ENCODE measurements at places on chromosomes 2 and 18.

DNA sequence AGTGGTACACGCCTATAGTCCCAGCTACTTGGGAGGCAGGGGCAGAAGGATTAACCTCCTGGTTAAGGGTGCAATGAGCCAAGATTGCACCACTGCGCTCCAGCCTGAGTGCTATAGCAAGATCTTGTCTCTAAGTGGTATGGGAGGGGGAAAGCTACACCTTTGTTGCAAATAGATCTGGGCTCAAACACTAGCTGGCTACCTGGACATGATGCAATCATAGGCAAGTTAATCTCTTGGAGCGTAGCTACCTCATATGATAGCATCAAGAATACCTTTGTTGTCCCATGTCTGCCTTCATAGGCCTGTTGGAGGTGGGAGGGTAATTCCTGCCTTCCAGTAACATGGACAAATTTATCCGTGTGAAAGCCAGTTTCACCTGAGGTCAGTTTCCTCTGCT lies 15.7 kb downstream of the KLHL29 start:
- H3K4me1 ChIP-seq: peaks cover 5% of the 10 kb centered on the region
- DNase-seq: no peak
- peaks cover 8% of the 10 kb centered on the region for H3K27me3 ChIP-seq
- H3K4me3 ChIP-seq: no peak overlapping the region
- H3K36me3 ChIP-seq: no peaks in the 10 kb centered on the region

GRCh38 chr18:63869851-63870250 lies 17.7 kb upstream of the SERPINB2 start:
- H3K27ac ChIP-seq: no peak overlapping the region
- no peaks in the 10 kb centered on the region for H3K4me1 ChIP-seq
- no peak for DNase-seq
- peaks cover 3% of the 10 kb centered on the region for H3K27me3 ChIP-seq

- no peak overlapping the region for H3K4me3 ChIP-seq
- H3K4me1 ChIP-seq: no peaks in the 10 kb centered on the region
- DNase-seq: no peak
- no peaks in the 10 kb centered on the region for H3K27me3 ChIP-seq
- no peaks in the 10 kb centered on the region for H3K36me3 ChIP-seq
These were observed 1274.5 kb upstream of the CRIM1 start for GRCh38 chr2:35081001-35081621.

- no peaks in the 10 kb centered on the region for H3K36me3 ChIP-seq
- no peaks in the 10 kb centered on the region for H3K27me3 ChIP-seq
- no peaks in the 10 kb centered on the region for H3K4me1 ChIP-seq
- H3K27ac ChIP-seq: no peak overlapping the region
- no peak overlapping the region for H3K4me3 ChIP-seq
- DNase-seq: no peak
These were observed 471.9 kb downstream of the PID1 start for GRCh38 chr2:228799208-228799588.

DNA sequence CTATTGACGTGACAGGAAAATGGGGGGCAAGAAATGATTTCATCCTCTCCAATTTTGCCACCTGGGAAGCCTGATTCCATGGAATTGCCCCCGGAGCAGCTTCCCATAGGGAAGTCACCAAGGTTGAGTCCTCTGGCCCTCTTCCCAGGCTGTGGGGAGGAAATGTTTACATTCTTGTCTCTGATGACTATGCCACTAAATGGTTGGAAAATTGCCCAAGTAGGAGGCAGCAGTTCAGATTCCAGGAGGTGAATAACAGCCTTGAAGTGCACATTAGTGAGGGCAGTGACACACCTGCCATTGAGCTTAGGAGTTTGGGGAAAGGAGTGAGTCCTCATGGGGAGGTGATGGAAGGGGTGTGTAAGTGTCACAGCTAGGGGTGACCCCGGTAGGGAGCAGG lies 449.2 kb upstream of the DCC start:
- DNase-seq: no peak
- no peaks in the 10 kb centered on the region for H3K27me3 ChIP-seq
- no peak overlapping the region for H3K27ac ChIP-seq
- H3K4me3 ChIP-seq: no peak overlapping the region

GRCh38 chr2:172456002-172456401 lies 28.6 kb downstream of the ITGA6 start:
- H3K4me1 ChIP-seq: peaks cover 66% of the 10 kb centered on the region
- peaks cover 3% of the 10 kb centered on the region for H3K36me3 ChIP-seq
- no peak for DNase-seq
- no peak overlapping the region for H3K4me3 ChIP-seq
- no peaks in the 10 kb centered on the region for H3K27me3 ChIP-seq
- no peak overlapping the region for H3K27ac ChIP-seq

DNA sequence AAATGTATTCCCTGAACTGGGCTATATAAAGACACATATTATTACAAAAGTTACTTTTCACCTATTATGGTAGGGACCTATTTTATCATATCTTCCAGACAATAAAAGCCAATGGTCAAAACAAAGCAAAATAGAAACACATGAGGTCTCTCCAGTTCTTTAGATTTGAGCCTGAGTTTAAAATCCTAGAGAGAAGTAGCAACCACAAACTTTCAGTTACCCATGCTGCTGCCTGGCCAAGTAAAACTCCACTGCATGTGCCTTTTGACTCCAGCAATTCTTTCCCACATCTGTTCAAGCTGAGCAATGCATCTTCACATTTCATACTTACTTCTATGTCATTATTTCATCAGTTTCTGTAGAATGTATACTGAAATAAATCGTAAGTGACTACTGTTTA lies 405.3 kb downstream of the STK39 start:
- H3K4me1 ChIP-seq: no peaks in the 10 kb centered on the region
- H3K27me3 ChIP-seq: peaks cover 9% of the 10 kb centered on the region

- no peaks in the 10 kb centered on the region for H3K27me3 ChIP-seq
- no peak overlapping the region for H3K27ac ChIP-seq
- H3K4me3 ChIP-seq: no peak overlapping the region
- DNase-seq: no peak
- H3K4me1 ChIP-seq: no peaks in the 10 kb centered on the region
These were observed 129.1 kb downstream of the RGPD3 start for GRCh38 chr2:106339132-106339531.

DNA sequence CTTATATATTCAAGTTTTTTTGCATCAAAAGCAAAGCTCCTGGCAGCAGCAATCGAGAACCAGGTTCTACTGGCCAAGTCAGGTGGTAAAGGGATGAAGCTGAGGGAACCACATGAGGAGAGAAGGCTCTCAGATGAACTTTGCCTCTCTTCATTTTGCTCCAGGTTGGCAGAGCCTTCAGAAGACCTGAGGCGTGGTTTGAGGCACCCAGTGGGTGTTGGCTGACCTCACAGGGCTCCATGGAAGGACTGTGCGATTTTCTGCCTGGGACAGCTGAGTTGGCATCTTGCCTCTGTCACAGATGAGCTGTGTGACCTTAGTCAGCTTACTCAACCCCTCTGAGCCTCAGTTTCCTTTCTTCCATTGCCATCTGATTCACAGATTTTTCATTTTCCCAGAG lies 89.0 kb downstream of the INSIG2 start:
- no peaks in the 10 kb centered on the region for H3K4me1 ChIP-seq
- no peak for DNase-seq
- no peaks in the 10 kb centered on the region for H3K36me3 ChIP-seq
- peaks cover 13% of the 10 kb centered on the region for H3K27me3 ChIP-seq

DNA sequence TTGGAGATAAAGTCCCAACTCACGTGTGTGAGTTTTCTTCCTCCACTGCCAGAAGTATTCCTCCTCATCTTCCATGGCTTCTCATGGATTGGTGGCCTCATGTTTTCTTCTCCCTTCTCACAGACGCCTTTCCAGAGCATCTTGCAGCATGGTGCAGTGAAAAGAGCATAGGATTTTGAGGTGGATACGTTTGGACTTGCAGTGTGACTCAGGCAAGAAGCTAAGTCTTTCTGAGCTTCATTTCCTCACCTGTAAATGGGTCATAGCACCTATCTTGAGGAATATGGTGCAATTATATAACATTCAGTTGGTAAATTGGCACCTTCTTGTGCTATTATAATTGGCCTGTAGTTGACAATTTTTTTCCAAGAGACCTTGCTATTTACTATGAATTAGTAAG lies 247.6 kb downstream of the RDH14 start:
- no peaks in the 10 kb centered on the region for H3K27me3 ChIP-seq
- DNase-seq: no peak
- no peaks in the 10 kb centered on the region for H3K4me1 ChIP-seq
- H3K27ac ChIP-seq: no peak overlapping the region

DNA sequence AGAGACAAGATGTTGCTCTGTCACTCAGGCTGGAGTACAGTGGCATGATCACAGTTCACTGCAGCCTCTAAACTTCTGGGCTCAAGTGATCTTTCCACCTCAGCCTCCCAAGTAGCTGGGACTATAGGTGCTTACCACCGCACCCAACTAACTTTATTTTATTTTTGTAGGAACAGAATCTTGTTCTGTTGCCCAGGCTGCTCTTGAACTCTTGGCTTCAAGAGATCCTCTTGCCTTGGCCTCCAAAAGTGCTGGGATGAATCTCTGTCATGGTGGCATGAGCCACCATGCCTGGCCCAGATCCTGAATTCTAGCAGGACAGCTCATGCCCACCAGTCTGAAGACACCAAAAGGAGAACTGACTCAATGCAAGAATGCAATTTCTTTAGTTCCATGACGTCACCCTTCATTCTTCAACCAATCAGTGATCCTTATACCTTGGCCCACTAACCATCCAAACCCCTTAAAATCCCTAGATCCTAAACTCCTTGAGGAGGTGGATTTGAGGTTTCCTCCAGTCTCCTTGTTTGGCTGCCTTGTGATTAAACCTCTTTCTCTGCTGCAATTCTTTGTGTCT lies 25.6 kb upstream of the CXXC1 start:
- H3K36me3 ChIP-seq: no peaks in the 10 kb centered on the region
- H3K27ac ChIP-seq: no peak overlapping the region
- no peaks in the 10 kb centered on the region for H3K27me3 ChIP-seq

DNA sequence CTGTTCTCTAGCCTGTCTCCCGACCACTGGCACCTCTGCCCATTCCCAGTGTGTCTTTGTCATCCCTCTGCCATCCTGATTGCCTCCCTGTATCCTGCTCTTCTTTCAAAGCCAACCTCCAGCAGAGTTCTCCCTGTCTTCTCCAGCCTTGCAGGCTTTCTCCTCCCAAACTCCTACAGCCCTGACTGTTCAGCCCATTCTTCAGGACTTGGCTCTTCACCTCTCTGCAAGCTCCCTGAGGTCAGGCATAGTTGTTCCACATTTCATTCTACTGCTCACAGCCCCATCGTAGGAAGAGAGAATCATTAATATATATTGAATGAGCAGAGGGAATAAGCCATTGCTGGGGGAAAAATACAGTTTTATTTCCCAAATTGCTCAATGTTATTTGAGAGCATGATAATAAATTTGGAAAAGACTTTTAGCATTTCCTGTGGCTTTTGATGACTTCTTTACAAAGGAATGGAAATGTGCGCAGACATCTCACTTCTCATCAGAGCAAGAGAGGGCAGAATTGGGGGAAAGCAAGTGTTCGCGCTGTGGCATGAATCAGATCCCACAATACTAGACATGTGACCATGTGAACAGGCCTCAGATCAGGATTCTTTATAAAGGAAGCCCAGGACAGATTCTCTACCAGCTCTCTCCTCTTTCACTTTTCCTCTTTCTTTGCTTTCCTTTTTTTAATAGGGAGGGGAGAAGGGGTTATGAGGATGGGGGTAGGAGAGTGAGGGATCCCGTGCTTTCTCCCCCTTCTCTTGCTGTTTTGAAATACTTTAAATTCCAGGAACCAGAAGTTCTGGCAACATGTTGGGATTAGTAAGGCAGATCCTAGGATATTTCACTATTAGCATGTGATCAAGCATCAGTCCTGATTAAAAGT lies 37.4 kb downstream of the EPAS1 start:
- peaks cover 17% of the 10 kb centered on the region for H3K27me3 ChIP-seq
- H3K27ac ChIP-seq: no peak overlapping the region
- DNase-seq: no peak
- no peaks in the 10 kb centered on the region for H3K36me3 ChIP-seq
- no peak overlapping the region for H3K4me3 ChIP-seq

DNA sequence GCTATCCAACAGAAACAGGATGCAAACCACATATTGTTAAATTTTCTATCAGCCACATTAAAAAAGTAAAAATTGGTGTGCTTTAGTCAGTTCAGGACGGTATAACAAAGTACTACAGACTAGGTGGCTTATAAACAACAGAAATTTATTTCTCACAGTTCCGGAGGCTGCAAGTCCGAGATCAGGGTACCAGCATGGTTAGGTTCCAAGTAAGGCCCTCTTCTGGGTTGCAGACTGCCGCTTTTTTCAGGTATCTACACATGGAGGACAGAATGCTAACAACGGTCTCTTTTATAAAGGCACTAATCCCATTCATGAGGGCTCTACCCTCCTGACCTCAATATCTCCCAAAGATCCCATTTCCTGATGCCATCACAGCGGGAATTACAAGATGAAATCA lies 10.5 kb downstream of the SMAD2 start:
- DNase-seq: no peak
- H3K27me3 ChIP-seq: no peaks in the 10 kb centered on the region
- no peak overlapping the region for H3K4me3 ChIP-seq
- no peak overlapping the region for H3K27ac ChIP-seq
- peaks cover 28% of the 10 kb centered on the region for H3K4me1 ChIP-seq

- H3K27me3 ChIP-seq: no peaks in the 10 kb centered on the region
- DNase-seq: no peak
- H3K4me1 ChIP-seq: no peaks in the 10 kb centered on the region
- H3K36me3 ChIP-seq: no peaks in the 10 kb centered on the region
- H3K27ac ChIP-seq: no peak overlapping the region
- no peak overlapping the region for H3K4me3 ChIP-seq
These were observed 850.7 kb downstream of the NRXN1 start for GRCh38 chr2:50181212-50181611.

DNA sequence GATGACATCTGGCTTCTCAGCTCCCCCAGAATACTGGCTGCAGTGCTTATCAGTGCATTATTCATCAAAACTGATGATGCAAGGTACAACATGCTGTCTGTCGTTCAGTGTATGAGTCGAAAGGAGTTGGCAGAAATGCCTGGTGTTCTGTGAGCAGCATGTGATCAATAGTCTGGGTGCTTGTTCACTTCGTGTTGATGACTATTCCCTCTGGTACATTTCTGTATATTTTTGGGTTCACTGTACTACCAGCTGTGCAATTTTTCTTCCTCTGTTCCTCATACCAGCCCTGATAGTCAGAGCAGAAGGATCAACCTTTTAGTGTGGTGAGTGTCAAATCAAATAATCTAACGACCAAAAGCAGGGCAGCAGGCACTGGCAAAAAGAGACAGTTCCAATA lies 59.0 kb upstream of the KLHL14 start:
- no peaks in the 10 kb centered on the region for H3K36me3 ChIP-seq
- no peak for DNase-seq
- H3K4me1 ChIP-seq: no peaks in the 10 kb centered on the region

DNA sequence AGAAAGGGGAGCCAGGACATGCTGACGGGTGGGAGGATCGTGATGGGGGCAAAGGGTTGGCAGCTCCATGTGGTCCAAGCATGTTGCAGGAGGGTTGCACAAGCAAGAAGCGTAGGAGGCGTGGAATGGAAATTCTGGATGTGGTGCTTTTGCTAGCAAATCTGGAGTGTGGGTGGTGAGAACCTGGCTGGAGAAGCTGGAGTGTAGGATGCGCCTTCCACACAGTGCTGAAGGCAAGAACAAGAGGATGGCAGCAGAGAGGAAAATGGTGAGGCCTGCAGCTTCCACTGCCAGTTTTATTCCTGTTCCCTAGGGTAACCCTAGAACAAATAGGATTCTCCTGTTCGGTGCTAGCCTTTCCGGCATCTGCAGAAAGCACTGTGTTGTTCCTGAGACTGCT lies 22.4 kb downstream of the CREG2 start:
- DNase-seq: no peak
- no peak overlapping the region for H3K27ac ChIP-seq
- no peak overlapping the region for H3K4me3 ChIP-seq
- no peaks in the 10 kb centered on the region for H3K27me3 ChIP-seq
- peaks cover 27% of the 10 kb centered on the region for H3K4me1 ChIP-seq

Measured in T-cell (primary cell).